ENCODE measurements at places on chromosomes 11 and 22.

DNA sequence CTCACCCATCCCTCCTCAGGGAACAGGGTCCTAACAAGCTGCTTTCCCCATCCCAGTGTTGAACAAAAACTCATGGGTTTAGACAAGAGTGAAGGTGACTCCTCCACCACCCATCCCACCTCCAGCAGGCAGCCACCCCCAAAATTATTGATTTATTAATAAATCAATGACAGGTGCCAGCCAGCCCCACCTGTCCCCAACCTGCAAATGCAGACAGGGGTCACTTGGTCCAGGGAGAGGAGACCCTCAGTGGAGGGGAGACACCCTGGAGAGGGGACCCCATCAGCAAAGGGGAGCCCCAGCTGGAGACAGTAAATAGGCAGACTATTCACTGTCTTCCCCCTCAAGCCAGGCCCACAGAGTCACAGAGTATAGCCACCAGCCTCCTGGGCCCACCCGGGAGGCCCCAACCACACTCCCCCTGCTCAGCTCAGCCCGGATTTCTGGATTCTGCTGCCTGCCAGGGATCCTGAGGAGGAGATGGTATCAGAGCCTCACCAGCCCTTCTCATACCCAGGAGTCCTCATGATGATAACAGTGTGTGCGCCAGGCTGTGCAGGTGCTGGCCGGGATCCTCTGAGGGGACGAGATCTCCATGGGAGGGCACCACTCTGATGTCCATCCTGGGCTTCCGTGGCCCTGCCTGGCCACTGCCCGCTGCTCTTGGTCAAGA is 8.8 kb upstream of the CD81 start:
- DNase-seq, result no peak

GRCh38 chr11:64851831-64852351 is 7.4 kb upstream of the CDC42BPG start:
- no peak for DNase-seq

GRCh38 chr11:16814410-16815046 is 76.1 kb downstream of the C11orf58 start:
- no peak for DNase-seq

DNA sequence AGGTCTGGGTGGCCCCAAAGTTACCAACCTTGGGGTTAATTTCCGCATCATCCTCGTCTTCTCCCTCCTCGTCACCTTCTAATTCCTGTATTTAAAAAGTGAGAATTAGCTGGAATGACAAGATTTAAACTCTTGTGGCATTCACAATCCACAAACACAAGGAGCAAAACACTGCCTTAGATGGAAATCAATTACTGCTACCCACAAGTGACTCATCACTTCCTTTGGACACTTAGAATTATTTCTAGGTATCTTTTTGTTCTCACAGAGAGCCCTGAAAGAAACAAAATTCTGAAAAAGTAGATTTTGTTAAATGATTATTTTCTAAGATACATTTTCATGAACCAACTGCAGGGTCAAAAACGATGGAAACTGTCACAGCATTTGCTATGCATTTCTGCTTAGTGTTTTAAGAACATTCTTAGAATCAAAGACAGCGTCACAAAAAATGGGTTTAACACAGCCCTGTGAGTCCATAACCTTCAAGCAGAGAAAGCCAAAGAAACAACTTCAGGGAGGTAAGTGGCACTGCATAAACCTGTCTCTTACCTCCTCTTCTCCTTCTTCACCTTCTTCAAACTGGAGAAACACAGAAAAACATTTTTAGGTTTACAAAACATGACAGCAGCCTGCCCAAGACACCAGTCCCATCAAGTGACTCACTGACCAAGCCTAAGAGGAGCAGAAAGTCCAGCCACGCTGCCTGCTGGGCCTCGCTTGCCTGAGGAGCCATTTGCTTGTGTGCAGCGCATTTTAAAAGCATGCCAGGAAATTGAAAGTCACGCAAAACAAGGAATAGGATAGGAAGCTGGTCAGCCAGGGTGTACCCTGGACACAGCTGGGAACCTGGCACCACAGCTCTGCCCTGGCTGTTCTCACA is 22.3 kb upstream of the PHLDA2 start:
- no peak for DNase-seq

DNA sequence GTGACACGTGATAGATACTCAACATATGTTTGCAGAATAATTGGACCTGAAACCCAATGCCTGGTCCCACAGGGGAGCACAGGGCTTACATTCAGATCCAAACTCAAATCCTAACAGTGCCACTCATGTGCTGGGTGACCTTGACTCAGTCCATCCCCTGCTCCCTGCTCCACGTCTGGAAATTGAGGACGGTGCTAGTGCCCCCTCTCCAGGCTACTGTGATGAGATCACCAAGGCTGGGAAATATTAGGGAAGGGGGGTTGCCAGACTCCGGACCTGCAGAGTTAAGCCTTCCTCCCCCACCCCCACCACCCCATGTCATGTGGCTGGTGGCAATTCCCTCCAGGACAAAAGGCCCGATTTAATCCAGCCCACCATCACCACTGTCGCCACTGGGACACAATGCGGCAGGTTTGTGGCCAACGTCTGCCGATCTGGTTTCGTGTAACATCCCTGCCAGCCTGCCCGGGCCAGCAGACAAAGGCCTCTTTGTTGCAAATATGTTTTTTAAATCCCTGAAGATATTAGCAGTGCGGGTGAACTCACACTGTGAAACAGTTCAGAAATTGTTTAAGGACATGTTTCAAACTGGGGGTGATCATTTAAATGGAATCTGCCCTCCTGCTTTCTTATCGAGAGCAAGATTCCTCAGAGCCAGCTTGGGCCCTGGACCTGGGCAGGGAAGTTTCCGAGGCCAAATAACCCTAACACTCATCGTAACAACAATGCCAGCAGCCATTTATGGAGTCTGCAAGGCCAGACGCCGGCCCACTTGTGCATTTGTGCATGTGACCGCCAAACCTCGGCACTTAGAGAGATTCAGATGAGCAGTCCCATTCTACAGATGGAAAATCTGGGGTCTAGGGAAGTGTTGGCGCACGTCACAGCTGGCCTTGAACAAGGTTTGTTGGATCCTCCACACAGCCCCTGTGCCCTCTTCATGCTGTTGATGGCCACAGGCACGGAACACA is 19.6 kb upstream of the MN1 start:
- DNase-seq, result no peak

- no peak for DNase-seq
Measured at GRCh38 chr22:33126881-33127280, 68.7 kb upstream of the SYN3 start.

Data from activated CD8-positive, alpha-beta memory T cell treated with anti-CD3 and anti-CD28 coated beads for 4 hours (primary cell).